ENCODE measurements at places on chromosomes 2 and 18. TPM values are rescaled to one million over a fixed set of nuclear protein-coding genes. Genes with fewer than 3 reads are reported as not detected.

DNA sequence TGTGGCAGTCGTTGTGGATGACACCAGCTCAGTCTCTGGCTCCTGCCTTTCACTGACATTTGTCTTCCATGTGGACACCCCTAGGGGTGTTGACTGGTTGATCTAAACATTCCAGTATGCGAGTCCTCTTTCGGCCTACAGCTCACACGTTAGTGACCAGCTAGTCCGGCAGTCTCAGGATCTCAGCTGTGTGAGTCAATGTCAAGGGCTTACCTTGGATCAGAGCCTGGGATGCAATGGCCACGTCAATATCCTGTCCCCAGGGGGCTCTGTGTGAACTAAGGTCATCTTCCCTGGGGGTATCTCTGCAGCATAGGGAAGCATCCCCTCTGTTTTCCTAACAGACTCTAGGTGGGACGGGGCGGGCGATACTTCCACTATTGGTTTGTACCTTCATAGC is 35.1 kb upstream of the YWHAQ start:
- DNase-seq = no peak

GRCh38 chr2:66322506-66323260 is 112.2 kb upstream of the MEIS1 start:
- no peak for DNase-seq

DNA sequence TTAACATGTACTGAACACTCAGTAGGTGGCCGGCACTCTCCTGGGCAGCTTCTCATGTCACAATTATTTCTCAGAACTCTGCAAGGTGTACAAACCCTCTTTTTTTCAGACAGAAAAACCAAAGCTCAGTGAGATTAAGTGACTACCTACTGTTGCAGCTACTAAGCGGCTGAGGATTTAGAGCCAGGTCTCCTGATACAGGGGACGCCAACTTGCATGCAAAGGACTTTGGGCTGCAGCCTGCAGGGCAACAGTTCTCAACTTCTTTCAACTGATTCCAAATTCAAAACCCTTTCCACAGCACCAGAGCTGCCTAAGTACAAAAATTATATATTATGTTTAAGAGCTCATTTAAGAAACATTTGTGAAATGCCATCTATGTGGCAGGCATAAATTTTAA is 177.6 kb downstream of the SUCLG1 start:
- no peak for DNase-seq

DNA sequence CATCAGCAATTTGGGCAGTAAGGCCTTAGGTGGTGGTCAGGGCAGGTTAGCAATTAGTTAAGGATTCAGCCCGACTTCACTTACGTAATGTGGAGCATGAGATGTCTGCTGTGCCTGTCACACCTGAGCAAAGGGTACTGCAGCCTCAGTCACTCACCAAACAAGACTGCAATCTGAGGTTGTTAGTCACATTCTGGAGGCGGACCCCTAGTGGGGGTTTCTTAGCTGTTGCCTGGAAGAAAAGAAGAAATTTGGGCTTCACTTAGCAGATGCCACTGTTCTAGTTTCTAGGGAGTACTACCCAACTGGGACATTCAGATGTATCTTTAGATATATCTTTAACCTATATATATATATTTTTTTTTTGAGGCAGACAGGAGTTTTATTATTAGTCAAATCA is 529.9 kb downstream of the SLC4A3 start:
- no peak for DNase-seq

- no peak for DNase-seq
Measured at GRCh38 chr2:99569386-99569785, 79.6 kb upstream of the REV1 start.

DNA sequence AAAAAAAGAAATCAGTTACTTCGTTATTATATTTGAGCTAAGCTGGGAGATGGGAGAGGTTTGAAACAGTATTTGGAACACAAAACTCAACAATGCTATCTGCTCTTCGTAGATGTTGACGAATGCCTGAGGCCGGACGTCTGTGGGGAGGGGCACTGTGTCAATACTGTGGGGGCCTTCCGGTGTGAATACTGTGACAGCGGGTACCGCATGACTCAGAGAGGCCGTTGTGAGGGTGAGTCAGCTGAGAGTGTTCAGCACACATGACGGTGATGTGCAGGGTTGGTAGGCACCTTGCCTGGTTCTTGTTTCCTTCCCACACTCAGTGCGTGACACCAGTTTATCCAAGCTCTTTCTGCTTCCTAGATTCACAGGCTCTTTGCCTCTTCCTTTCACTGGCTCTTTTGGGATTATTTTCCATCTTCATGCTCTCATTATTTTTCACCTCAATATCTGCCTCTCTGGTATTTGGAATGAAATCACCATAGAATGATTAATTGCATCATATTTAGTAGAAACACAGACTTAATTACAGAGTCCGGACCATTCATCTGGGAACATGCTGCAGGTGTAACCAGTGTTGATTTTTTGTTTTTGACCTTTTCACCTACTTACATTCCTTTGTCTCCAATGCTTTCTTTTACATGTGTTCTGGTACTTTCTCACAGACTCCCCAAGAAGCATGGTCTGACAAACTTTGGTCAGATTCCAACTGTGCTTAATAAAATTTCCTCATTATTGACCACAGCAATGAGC is 200.6 kb upstream of the RASGRP3 start:
- no peak for DNase-seq

DNA sequence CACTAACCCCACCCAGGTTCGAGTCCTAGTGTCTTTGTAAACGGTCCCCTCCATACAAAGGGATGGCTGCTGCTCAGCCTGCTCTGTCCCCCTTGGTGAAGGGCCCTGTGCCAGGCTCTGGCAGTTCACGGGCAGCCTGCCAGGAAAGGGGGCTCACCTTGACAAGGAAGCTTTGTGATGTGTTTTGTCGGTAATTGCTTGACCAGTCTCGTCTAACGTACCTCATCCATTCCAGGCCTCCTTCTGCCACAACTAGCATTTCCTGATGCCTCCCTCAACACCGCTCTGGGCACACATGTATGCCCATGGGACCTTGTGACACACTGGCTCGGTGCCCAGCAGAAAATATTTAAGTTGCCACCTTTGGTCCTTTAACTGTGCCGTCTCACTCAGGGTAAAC is 171.9 kb downstream of the KLHL29 start:
- no peak for DNase-seq

DNA sequence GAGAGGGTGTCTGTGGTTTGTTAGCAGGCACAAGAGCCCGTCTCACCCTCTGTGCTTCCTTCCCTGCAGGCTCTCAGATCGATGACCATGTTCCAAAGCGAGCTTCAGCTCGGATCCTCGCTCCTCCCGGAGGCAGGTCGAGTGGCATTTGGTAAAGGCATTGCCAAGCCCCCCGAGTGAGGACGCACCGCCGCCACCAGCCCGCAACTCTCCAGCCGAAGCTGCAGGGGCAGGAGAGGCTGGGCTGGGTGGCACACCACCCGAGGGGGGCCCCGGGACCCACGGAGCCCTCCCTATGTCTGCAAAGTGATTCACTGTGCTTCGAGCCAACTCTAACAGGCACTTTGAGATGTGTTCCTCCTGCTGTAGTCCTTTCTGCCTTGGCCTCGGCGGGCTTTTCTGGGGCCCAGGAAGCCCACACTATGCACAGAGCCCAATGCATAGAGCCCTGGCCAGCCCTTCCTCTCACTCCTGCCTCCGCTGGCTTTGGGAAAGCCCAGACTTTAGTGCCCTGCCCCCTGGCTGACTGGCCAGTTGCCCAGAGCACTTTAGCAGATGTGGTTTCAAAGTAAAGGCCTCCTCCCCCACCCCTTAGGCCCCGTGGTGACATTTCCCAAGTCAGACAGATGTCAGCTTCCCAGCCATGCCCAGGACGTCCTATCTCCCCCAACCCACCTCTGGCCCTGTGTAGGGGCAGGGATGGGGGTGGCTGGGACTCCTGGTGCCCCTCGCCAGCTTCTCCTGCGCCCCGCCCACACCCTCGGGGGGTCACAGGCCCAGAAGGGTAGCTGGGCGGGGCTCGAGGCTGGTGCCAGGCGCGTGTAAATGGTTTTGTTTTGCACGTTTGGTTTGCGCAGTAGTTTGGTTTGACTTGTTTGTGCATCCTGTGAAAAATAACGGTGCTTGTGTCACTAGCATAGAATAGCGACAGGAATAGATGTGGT is 23.3 kb upstream of the MAPRE3 start:
- DNase-seq = peak; percentile 78

- DNase-seq = no peak
Measured at GRCh38 chr18:50751947-50752346, 67.9 kb downstream of the MRO start.

GRCh38 chr2:203569677-203570316 is 34.7 kb upstream of the RAPH1 start:
- DNase-seq = no peak

DNA sequence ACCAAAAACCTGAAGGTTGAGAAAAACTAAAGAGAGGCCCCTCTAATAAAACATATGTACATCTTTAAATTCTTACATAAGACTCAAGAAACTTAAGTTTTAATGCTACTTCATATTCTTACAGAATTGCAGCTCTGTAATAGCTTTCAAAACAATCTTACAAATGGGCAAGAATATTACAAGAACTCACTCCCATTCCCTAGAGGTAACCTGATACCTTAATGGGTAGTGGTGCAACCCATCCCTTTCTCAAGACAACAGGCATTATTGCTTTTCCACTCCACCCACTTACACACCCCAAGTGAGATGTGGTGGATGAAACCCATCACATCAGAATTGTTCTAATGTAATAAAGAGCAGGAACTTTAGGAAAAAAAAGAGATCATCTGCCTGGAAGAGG is 103.7 kb downstream of the RBMS1 start:
- DNase-seq = no peak

- no peak for DNase-seq
Measured at GRCh38 chr18:42781298-42781815, 334.1 kb downstream of the RIT2 start.

GRCh38 chr2:201466050-201466675 is 14.6 kb downstream of the STRADB start:
- no peak for DNase-seq

DNA sequence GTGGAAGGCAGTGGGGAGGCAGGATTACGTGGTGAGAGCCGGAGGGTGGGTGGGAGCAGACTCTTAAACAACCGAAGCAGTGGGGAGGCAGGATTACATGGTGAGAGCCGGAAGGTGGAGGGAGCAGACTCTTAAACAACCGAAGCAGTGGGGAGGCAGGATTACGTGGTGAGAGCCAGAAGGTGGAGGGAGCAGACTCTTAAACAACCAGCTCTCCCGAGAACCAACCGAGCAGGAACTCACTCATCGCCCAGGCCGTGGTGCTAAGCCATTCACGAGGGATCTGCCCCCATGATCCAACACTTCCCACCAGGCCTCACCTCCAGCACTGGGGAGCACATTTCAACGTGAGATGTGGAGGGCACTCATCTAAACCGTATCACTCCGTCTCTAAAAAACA is 87.7 kb downstream of the RTP5 start:
- DNase-seq = no peak

C2orf92 gene
- 15.1 TPM for total RNA-seq

SERPINB13 gene
- not detected for total RNA-seq

TBR1 gene
- total RNA-seq = not detected

LBX2 gene
- total RNA-seq = 1.5 TPM
